NCI-H2081 (cell line): ENCODE measurements at places on chromosomes 12 and 14.

DNA sequence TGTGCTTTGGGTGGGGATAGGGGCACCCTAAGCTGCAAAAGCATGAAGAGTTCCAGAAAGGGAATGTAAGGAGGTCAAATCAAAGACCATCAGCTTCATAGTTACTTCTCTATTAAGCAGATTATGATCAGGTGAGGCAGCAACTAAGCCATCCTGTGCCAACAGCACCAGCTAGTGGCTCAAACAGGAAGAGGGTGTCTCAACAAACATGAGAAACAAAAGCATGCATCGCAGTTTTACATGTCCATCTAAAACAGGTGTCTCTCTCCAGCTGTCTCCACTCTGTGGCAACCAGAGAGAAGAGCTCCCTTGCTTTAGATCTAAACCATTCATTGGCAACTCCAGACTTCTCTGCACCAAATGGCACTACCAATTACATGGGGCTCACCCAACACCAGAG is 52.9 kb downstream of the ACTN1 start:
- no peak for DNase-seq

DNA sequence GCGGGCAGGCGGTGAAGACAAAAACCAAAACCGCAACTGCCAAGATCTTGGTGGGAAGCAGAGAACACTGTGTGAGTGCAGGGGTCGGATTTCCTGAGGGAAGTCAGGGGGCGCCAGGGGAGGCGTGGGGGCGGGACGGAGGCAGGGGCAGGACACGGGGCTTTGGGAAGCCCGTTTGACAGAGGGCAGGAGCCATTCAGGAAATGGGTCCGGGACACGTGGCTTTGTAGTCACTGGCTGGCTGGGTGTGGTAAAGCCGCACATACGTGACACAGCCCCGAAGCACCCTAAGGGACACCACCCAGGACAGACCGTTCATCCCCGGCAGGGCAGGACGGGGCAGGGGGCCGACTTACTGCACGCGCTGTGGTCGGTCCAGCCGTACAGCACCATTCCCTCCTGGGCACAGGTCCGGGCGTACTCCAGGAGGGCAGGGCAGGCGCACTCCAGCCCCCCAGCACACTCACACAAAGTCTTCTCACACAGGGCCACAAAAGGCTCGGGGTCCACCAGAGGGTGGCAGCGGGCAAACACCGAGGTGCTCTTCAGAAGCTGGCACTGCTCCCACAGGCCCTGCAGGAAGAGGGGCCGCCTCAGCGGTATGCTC is 49.4 kb downstream of the VWF start:
- DNase-seq: no peak

- no peak for DNase-seq
Measured at GRCh38 chr12:93979189-93979588, 169.2 kb upstream of the PLXNC1 start.

GRCh38 chr12:42683933-42684801 is 94.6 kb upstream of the PRICKLE1 start:
- DNase-seq: no peak

DNA sequence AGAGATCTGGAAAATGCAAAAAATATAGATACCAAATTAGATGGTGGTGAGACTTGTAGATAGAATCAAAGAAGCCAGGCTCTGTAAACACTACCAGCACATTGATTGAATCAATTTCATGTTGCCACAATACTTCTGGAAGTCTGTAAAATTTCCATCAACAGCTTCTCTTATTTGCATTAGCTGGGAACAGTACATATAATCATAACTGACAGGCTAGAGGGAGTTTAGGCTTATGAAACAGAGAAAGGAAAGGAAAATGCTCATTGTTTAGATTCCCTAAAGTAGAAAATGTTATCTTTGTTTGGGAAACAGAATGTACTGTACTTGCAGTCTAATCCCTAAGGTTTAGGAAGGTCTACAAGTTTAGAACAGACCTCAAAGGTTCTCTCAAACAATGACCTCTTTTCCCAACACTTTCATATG is 335.2 kb downstream of the CEP128 start:
- DNase-seq: peak; percentile 1
